ENCODE measurements at places on chromosomes 7 and 10. TPM values are rescaled to one million over a fixed set of nuclear protein-coding genes. Genes with fewer than 3 reads are reported as not detected.

- no peak overlapping the region for H3K4me3 ChIP-seq
- H3K4me1 ChIP-seq, result no peaks in the 10 kb centered on the region
- no peaks in the 10 kb centered on the region for H3K36me3 ChIP-seq
- DNase-seq, result no peak
- no peak overlapping the region for H3K27ac ChIP-seq
Measured at GRCh38 chr10:108141064-108141463, 976.6 kb upstream of the SORCS1 start.

DNA sequence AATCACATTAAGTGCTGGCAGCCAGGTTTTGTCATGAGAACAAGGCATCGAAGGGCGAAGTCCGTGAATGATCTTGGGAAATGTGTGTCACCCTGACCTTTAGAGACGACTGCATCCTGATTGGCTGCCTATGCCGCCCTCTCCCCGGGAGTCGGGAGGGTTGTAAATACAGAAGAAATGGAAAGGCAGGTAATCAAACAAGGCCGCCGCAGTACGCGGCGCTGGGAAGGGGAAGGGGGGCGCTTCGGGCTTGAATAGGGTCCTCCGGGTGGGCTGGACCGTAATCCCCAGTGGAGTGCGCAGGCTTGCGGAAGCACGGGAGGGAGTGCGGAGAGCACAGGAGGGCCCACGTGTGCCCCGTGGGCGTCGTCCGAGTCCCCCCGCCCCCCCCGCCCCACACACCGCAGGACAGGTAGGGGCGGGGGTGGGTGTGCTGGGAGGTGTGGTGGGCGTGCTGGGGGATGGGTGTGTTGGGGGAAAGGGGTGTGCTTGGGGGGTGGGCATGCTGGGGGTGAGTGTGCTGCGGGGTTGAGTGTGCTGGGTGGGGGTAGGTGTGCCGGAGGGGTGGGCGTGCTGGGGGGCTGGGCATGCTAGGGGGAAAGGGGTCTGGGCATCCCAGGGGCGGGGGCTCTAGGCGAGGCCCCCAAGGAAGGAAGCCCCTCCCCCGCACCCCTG lies 169.4 kb downstream of the ARHGAP12 start:
- H3K4me3 ChIP-seq, result peak overlapping the region; percentile 88
- DNase-seq, result peak; percentile 68
- no peaks in the 10 kb centered on the region for H3K36me3 ChIP-seq
- H3K4me1 ChIP-seq, result peaks cover 4% of the 10 kb centered on the region
- H3K27ac ChIP-seq, result peak overlapping the region; percentile 91

GRCh38 chr7:36190447-36191291 lies 37.6 kb downstream of the EEPD1 start:
- no peaks in the 10 kb centered on the region for H3K4me1 ChIP-seq
- H3K27ac ChIP-seq, result no peak overlapping the region
- H3K36me3 ChIP-seq, result no peaks in the 10 kb centered on the region
- no peaks in the 10 kb centered on the region for H3K27me3 ChIP-seq
- DNase-seq, result no peak
- H3K4me3 ChIP-seq, result no peak overlapping the region

The THNSL1 gene
- 1.9 TPM for polyA plus RNA-seq

- H3K4me1 ChIP-seq, result no peaks in the 10 kb centered on the region
- no peak overlapping the region for H3K27ac ChIP-seq
- H3K4me3 ChIP-seq, result no peak overlapping the region
- H3K27me3 ChIP-seq, result no peaks in the 10 kb centered on the region
Measured at GRCh38 chr10:12750526-12751201, 250.8 kb downstream of the CCDC3 start.

DNA sequence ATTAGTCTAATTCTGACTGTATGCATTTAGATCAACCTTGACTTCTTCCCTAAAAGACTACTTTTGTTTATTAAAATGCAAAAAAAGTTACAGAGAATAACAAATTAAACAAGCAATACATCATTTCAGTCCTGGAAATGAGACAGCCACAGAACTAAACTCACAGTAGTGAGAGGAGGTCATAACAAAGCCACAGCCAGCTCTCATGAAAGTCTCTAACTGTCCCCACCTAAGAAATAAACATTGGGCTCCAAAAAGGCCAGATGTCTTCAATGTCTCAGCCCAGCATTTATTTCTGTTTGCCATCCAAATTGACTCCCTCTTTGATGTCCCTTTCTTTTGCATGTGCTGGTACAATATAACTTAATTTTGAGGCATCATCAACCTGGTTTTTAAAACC lies 74.4 kb downstream of the NHLRC2 start:
- no peak overlapping the region for H3K27ac ChIP-seq
- H3K4me3 ChIP-seq, result no peak overlapping the region
- no peaks in the 10 kb centered on the region for H3K4me1 ChIP-seq
- H3K27me3 ChIP-seq, result no peaks in the 10 kb centered on the region
- no peaks in the 10 kb centered on the region for H3K36me3 ChIP-seq

The GATA3 gene
- polyA plus RNA-seq, result 14.3 TPM

The OR2A42 gene
- polyA plus RNA-seq, result not detected

The CPED1 gene
- 4.4 TPM for polyA plus RNA-seq

GRCh38 chr10:101778781-101779543 lies 3.0 kb upstream of the FGF8 start:
- DNase-seq, result peak; percentile 34
- H3K4me1 ChIP-seq, result peaks cover 4% of the 10 kb centered on the region
- no peak overlapping the region for H3K4me3 ChIP-seq
- H3K27ac ChIP-seq, result no peak overlapping the region
- H3K27me3 ChIP-seq, result no peaks in the 10 kb centered on the region
- H3K36me3 ChIP-seq, result no peaks in the 10 kb centered on the region

DNA sequence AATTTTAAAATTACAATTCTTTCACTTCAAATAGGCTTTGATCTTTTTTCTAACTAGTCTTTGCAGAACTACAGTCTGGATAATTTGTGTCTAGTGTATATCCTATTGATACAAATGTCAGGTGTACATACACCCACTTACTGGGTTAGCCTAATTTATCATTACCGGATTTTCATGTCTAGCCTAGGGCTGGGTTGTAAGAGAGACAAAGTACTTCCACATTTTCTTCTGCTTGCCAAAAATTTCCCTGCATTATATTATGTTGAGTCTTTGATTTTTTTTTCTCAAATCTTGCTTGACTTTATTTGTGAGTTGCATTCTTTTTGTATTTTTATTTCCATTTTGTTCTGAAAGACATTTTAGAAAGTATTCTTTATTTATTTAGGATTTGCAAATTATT lies 284.8 kb upstream of the FZD8 start:
- no peak overlapping the region for H3K4me3 ChIP-seq
- H3K27ac ChIP-seq, result no peak overlapping the region
- DNase-seq, result no peak
- H3K4me1 ChIP-seq, result no peaks in the 10 kb centered on the region

- H3K4me1 ChIP-seq, result no peaks in the 10 kb centered on the region
- peak overlapping the region; percentile 22 for H3K27ac ChIP-seq
- DNase-seq, result no peak
- H3K27me3 ChIP-seq, result no peaks in the 10 kb centered on the region
- H3K4me3 ChIP-seq, result no peak overlapping the region
Measured at GRCh38 chr7:116653646-116654045, 18.4 kb upstream of the MET start.
